RPMI7951 (cell line): ENCODE measurements at places on chromosomes 12 and 14. TPM values are rescaled to one million over a fixed set of nuclear protein-coding genes. Genes with fewer than 3 reads are reported as not detected.
A peak's percentile ranks its signal among the peaks of the same experiment; 100 is the strongest.

ADAM21 gene
- total RNA-seq: 0.68 and 1.6 TPM in 2 replicates

DNA sequence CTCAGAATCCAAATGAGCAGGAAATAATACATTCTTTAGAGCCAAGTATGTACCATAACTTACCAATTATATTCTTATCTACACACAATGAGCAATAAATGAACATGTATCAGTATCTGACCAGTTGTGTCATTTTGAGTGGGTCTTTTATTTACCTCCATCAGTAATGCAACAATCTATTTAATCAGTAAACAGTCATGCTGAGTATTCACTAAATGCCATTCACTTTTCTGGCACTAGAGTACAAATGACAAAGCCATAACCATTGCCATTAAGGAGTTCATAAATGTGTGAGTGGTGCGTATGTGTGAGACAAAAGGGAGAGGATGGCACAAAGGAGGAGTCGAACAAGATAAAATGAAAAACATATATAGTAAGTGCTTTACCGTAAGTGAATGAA, 1.5 kb upstream of the STRAP start:
- DNase-seq: peak; percentile 4

DNA sequence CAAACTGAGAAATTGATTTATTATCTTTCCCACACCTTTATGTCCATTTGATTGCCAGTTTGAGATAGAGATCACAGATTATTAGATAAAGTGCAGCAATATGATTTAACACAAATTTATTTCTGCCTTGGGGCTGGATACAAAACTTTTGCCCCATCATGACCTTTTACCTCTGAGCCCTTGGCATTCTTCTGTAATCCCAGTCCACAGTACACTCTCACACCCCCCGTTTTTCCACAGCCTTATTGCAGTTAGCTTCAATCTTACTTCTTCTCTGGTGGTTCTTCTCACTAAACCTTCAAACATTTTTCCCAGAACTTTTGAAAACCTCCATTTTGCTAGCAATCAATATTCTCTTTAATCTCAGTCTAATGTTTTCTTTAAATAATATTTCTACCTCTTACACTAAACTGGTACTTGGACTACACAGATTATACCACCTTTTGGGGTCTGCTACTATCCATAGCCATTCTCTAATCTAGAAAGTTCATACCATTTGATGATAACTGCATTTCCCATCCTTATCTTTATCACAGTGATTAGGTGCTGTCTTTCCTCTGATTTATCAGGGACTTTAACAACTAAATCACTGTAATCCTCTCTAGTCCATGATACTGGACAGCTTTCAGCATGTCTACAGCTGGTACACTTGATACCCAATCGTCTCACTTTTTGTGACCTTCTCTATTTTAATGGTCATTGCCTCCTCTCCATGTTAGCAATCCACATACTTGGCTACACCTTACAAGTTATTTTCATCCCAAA, 186.7 kb upstream of the PDE3A start:
- no peak for DNase-seq

DNA sequence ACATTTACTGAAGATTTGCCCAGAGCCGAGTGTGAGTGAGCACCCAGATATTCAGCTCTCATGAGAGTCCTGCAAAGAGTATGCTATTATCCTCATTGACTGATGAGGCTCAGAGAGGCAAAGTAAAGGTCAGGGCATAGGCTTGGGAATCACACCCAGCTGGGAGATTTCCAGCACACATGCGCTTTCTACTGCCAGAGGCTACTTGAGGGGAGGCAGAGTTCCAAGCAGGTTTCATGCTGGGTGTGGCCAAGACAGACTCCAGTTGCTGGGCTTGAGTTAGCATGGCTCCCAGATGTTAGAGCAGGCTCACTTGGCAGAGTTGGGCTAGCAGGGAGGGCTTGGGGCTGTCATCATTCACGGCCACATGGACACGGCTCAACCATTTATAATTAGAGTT, 14.4 kb upstream of the FAM181A start:
- peak; percentile 54 for DNase-seq

- DNase-seq: no peak
Observed at GRCh38 chr14:101591582-101591981, 30.3 kb downstream of the DIO3 start.
